ENCODE measurements at places on chromosomes 5 and 9.

DNA sequence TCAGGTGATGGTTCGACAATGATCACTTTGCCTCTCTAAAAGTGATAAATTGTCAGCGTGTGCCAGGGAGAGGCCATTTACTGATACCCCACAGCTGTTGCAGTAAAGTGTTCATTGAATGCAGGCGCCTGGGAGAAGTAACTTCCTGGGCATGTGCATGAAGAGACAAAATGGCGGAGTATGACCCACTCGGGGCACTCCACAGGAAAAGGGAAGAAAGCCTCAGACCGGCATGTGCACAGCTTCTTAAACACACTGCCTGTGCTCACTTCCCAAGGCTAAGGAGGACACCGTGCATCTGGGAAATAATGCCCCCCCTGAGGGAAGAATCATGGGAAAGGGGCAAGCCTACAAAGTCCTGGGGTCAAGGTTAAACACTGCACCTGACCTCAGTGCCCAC, 329.5 kb downstream of the ICE1 start:
- no peak for DNase-seq

DNA sequence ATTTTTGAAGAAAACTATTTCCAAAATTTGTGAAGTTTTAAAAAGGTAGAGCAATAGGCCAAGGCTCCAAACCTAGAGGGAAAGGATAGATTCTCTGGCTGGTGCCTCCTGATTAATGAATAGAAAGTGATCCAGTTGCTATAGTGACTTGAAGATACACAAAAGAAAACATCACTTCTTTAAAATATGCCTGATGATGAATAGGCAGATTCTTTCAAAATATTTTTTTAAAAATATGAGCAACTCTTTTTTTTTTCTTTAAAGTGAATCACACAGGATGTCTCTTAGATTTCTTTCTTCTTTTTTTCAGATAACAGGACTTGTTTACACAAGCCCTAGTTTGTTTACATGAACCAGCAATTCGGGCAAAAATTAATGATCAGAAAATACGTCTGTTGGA, 124.4 kb downstream of the RFK start:
- DNase-seq, result no peak

DNA sequence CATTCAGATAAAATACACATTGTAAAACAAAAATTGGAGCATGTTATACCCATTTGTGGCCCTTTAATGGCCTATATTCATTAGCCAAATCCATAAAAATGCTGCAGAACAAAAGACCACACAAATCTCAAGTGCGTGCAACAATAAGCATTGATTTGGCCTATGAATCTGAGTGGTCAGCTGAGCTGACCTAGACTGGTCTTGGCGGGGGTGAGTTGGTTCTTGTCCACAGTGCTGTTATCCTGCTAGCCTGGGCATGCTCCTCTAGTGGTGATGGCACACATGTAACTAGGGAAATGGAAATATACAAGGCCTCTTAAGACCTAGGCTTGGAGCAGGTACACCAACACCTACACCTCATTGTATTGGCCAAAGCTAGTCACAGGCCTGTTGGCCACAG, 122.2 kb upstream of the TBCA start:
- DNase-seq, result no peak

DNA sequence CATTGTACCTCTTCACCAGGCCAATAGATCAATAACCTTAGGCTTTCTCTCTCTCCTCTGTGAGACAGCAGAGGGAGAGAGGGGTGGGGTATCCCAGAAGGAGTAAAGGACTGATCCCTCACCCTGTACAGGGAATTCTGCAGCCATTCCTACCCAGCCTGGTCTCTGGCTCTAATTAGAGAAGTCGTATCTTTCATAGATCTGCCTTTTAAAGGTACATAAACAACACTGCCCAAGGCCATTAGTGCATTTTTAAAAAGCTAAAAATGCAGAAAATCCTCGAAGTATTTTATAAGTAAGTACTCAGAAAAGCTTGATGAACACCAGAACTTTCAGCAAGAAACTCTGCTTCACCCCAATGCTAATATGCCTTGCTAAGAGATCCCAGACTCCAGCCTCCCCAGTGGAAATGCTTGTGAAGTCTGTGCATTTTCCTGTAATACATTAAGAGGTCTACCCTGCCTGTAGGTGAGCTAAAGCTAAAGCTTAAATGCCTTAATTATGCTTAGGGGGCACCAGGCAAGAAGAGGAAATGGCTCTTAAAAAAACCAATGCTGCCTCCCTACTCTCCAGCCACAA, 200.0 kb upstream of the ANKRD55 start:
- DNase-seq, result no peak

- DNase-seq, result no peak
Measured at GRCh38 chr5:175508896-175509295, 30.5 kb downstream of the SFXN1 start.

DNA sequence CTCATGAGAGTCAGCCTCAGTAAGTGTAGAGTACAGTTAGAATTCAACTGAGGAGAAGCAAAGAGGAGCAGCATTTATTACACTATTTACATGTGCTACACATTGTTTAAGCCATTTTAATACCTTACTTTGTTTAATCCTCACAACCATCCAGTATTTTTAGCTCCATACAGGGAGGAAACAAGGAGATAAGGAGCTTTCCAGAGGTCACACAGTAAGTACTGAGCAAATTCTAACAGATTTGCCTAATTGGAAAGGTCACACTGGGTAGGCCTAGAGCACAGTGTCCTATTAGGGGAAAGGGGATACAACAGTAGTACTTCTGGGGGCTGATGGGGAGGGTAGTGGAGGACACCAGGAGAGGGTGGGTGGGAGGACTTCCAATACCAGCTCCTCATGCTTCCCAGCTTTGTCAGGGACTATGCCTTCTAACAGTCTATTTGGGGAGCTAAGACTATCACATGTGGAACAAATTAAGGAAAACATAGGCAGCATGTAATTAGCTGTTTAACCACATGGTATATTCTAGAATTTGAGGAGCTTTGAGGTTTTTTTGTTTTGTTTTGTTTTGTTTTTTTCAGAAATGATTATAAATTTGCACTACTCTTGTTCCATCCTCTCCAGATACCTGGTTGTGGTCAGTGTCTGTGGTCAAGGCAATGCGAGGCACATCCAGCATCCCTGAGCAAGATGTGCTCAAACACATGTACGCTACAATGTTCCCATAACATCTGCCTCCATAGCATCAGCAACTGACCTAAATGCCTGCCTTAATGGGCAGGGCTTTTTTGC, 96.0 kb upstream of the SLC12A2 start:
- DNase-seq, result no peak

DNA sequence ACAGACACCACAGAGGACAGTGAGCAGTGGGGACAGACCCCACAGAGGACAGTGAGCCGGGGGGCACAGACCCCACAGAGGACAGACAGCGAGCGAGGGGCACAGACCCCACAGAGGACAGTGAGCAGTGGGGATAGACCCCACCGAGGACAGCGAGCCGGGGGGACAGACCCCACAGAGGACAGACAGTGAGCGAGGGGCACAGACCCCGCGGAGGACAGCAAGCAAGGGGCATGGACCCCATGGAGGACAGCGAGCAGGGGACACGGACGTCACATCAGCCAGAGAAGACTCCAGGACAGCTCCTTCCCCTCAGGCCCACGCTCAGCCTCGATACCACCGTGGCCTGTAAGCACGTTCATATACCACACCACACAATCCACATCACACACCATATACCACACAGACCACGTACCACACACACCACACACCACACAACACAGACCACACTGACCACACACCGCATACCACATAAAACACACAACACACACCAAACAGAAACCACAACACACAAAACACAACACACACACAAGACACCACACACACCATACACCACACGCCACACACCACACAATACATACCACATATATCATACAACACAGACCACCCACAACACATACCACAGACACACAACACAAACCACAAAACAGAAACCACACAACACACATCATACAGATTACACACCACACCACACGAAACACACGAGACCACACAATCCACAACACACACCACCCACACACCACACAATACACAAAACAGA, 5.2 kb upstream of the ZDHHC11 start:
- DNase-seq, result no peak

GRCh38 chr9:125505988-125506438, 201.0 kb downstream of the MAPKAP1 start:
- no peak for DNase-seq

DNA sequence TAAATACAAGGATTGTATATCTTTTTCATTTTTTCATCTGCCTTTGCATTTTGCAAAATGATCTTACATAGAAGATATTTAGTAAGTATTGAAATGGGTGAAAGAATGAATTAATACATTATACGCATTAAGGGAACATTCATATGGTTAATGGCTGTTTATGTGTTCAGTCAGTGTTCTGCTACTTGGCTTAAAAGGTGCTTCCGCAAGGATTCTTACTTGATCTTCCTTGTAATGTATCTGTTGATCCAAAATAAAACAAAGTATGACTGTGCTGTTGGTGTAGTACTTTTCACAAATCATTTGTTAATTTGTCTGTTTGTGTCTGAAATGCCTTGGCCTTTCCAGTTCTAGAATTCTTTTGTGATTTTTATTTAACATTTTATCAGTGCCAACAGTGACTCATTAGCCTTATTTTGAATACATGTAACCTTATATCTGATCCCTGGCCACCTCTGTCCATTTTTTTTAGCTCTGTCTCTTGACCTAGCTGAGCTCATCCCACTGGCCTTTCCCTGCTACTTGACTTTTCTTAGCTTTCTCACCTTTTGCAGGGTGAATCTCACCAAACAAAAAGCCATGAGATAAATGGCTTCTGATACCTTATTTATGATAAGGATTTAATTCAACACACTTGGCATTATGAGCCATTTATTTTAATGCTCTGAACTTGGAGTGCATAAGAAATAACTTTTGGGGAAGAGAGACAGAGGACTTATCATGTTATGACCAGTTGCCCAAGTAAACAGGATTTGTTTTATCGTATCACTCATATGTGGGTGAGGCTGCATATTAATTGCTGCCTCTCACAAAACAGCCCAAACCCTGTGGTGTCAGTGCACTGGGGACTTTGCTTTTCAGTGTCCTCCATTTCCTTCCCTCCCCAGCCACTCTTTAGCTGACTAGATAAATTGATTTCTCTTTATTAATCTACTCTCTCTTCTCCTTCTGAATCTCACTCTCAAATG, 340.3 kb downstream of the KDM4C start:
- DNase-seq, result no peak

- no peak for DNase-seq
Measured at GRCh38 chr5:72065751-72066255, 41.5 kb upstream of the MAP1B start.

DNA sequence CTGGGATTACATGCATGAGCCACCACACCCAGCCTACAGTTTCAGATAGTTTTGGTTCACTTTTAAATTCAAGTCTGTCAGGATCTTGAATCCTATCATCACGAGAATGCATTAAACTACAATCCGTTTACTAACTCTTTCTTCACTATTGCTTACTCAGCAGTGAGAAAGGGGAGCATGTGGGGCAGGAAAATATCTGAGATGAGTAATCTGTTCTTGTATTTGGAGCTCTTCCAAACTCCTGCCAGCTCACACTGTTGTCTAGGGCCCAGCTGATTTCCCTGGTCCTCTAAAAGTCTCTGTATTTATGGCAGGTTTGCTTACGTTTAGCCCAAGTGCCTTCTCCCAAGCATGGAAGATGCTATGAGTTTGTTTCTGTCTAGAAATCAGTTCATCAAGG, 152.2 kb downstream of the FGF18 start:
- peak; percentile 70 for DNase-seq

DNA sequence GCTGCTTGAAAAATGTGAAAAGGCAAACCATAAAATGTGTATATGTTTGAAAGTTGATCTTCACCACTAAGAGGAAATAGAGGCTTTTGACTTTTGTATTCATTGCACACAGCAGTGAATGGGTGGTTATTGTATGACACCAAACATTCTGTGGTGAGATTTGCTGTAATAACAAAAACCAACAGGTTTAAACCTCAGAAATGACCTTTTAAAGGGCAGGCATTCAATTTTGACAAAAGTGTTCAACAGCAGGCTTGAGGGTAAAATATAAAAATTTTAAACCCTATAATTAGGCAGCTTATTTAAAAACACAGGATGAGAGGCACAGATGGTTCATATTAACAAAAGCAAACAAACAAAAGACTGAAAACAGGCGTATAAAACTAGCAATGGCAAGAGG, 128.1 kb upstream of the NUDT12 start:
- no peak for DNase-seq

- no peak for DNase-seq
Measured at GRCh38 chr9:135344915-135345500, 134.6 kb upstream of the PPP1R26 start.

DNA sequence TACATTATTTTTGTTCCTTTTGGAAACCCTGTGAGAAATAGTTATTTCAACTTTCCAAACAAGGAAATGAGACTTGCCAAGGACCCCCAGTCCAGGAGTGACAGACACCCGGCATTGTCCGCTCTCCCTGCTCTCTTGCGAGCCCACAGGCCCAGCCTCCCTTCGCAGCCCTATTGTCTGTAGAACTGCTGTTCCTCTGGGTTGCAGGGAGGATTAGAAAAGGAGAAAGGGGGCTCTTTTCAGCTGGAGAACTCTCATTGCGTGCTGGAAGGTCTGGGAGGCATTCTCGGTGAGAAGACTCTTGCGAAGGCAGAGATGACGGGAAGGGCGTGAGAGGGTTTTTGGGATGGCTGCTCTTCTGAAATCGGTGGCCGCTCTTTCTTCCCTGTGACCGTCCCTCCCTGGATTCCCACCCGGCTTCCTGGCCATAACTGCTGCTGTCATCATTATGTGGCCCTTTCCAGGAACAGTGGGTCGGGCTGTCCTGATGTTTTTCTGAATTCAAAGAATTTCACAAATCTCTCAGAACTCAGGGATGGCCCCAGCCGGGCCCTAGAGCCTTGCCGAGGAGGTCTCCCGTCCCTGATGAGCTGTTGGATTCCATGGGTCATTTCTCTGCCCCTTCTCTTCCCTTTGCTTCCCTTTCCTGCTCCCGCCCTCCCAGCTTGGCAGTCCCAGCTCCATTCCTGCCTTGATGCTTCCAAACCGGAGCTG, 29.8 kb downstream of the STC2 start:
- DNase-seq, result no peak

DNA sequence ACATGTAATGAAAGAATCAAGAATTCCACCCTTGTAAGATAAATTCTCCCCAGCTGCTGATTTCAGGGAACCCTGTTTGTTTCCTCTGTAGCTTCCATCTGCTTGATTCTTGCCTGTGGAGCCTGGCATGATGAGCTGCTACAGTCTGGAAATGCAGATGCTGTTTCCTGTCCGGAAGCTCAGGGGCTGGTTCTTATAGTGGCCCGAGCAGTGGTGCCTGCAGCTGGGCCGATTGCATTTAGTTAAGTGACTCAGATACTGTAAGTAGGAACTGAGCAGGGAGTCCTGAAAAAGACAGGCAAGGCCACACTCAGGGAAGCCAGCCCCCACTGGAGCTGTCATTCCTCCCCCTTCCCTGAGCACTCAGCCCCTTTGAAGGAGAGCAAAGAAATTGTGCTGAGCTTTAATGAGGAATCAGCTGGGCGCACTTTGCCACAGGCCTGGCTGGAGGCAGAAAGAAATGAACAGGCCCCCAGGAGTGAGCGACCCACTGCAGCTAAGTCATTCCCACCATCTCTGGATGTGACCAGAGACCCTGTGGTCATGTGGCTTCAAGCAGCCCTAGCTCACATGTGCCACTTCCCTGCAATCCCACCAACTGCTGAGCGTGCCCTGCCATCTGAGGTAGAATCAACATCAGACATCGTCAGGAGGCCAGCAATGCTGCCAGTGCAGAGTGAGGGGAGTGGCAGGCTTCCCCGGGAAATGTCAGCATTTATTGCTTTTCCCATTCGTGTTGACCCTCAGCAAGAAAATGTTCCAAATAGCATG, 206.0 kb upstream of the WWC1 start:
- DNase-seq, result peak; percentile 27

Data from H54 (cell line).